ENCODE measurements at places on chromosomes 1 and 21.

DNA sequence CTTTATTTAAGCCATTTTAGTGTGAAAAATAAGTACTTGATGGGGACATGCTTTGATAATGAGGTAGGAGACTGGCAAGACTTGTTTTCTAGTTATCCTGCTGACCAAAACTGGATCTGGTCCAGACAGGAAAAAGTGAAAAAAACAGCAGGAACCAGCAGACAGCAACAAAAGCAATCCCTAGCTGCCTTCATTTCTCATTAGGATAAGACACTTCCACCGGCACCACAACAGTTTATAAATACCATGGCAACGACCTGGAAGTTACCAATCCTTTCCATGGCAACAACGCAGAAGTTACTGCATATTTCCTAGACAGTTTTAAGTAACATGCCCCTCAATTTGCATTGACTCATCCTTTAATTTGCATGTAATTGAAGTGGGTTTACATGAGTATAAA lies 993.8 kb upstream of the NCAM2 start:
- DNase-seq, result no peak

DNA sequence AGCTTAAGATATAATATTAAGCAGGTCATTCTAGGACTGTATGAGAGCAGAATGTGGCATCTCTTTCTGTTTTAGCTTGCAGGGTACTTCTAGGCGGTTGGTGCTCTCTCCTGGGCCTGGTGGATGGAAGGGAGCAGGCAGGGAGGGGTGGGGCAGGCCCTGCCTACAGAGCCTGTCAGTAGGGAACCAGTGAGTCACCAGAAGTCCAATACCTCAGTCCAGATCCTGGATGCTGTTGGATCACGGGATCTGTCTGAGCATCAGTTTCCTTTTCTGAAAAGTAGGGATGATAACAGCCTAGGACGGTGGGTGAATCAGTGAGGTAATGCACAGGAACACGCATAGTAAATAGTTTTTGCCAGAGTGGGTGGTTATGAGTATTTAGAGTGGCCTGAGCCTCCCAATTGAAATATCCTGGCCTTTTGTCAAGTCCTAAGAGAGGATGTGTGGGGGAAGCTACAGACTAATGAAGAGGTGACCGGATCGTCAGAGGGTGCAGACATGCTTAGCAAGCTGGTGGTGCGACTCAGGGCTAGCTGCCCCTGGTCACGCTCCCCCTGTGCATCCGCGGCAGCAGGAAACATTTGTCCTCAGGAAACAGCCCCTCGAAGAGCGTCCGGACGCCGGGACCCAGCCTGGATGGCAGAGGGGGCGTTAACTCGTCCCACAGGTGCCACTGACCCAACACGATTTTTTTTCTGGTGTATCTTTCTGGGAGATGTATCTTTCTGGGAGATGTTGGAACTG lies 23.9 kb downstream of the NAV1 start:
- DNase-seq, result no peak

DNA sequence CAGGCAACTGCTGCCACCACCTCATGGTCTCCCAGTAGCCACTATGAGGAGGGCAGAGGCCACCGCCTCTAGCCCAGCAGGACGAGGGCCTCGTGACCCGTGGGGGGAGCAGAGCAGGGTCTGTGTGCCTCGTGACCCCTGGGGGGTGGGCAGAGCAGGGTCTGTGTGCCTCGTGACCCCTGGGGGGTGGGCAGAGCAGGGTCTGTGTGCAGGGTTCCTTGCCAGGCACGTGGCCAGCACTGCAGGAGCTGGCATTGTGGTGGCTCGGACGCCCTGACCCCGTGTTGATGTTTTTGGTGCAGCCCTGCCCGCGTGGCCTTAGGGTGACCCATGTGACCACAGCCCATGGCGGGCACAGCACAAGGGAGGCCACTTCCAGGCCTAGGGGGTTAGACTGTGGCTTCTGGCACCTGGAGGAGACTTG lies 52.8 kb downstream of the SLX9 start:
- no peak for DNase-seq

DNA sequence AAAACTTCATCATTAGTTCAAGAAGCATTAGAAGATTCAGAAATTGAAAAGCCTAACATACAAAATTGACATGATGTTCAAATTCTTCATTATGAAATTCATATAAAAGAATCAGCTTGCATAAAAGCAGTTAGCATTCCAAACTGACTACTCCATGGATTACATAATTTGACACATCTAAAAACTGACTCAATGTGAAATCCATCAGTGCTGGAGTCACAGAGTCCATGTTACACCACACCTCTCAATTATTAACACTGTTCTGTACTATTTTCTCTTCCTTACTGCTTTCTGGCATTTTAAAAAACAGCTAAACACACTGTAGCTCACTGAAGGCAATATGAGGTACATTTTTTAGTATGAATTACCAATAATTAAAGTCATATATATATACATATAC lies 28.0 kb downstream of the ARHGAP29 start:
- DNase-seq, result no peak

DNA sequence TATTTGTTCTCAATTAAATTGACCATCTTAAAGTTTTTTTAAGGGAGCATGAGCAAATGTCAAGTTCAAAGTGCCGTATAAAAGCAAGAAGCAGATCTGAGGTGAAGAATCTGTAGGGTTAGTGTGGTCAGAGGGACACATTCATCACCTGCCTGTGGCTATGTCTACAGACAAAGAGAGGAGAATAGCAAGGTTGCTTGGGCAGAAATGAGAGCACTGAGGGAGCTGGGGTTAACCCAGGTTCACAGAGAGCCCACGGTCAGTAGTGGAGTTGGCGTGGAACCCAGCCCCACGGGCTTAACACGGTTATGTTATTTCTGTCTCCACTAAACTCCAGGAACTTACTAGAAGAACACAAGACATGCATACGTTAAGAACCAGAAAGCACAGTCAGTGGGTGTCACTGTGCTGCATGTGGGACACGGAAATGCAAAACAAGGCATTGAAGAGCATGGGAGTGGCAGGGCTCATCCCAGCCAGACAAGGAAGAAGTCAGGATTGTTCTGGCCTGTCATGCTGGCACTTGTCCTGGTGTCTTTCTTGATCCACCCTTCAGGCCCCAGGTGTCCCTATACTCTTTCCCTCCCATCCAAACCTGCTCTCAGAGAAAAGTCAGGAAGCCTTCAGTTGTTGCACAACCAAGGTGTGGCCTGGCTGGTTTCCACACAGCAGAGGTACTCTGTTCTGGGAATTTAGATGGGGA lies 95.5 kb upstream of the IVNS1ABP start:
- no peak for DNase-seq

DNA sequence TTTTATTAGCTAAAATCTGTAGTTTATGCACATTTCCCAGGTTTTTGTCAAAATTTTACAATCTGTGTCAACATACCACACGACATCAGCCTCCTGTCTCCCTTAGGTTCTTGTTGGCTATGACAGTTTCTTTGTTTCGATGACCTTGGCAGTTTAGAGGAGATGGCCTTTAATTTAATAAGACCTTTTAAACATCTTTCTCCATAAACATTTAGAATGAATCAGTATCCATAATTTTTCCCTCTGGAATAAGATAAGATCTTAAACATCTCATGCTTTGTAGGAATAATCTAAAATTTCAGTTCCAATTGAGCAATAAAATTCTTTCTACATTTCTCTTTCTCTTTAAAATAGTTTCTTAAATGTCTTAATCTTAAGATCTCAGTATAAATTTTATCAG lies 28.7 kb upstream of the DYRK1A start:
- DNase-seq, result no peak

DNA sequence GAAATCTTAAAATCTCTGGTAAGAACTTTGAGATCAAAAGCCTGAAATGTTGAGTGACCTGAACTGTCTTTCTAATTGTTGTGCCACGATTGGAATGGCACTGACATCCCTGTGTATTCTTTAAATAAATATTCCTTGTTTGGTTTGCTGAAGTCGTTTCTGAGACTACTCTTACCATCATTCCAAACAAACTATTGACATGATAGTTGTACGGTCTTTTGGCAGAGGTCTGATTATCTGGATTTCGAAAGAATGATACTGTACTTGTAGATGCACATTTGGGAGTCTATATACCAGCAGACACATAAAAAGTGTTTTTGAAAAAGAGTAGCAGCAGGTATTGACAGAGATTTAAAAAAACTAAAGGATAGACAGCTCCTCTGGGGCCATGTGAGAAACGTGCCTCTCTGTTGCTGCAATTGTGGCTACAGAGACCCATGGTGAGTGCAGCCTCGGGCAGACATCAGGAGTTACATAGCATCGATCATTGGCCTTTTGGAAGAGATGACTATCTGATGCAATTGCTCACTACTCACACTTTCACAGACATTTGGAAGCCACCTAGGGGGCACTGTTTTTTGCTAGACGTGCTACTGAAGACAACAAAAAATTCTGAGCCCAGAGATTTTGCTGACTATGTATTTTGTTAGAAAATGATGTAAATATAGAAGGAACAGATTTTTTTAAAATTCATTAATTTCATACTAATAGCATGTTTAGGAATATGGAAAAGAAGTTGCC lies 464.5 kb downstream of the KCNT2 start:
- no peak for DNase-seq

- DNase-seq, result no peak
Measured at GRCh38 chr1:42743317-42744147, 3.5 kb upstream of the CLDN19 start.

DNA sequence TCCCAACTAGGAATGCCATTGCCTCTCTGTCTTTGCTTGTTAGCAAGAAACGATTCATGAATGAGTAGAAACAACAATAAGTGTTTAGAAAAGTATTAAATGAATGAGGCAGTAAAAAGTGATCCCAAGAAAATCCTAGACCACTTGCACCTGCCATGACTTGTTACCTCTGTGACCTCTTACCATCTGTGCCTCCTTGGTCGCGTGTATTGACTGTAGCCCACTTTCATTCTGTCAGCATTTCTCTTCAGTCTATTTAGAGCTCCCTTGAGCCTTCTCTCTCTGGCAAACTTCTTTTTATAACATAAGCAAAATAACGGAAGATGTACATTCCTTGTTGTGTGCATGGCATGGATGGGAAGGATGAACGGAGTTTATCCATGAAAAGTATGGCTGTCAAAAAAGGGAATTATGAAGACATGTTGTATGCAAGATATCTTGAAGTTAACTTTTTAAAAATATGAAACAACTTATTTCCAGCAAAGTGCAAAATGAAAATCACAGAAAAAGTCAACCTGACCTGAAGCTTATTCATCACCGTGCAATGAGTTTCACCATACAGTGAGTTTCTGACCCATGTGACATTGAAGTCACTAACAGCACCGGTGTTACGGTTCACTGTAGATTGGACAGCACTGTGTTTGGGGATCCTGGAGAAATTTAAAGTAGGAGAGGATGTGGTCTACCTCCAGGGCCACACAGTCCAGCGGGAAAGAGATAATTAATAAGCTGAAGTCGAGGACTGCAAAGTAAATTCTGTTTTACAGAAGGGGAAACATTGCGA lies 47.7 kb downstream of the KCNK1 start:
- no peak for DNase-seq

- no peak for DNase-seq
Measured at GRCh38 chr21:43959231-43960116, 52.6 kb upstream of the TRAPPC10 start.

DNA sequence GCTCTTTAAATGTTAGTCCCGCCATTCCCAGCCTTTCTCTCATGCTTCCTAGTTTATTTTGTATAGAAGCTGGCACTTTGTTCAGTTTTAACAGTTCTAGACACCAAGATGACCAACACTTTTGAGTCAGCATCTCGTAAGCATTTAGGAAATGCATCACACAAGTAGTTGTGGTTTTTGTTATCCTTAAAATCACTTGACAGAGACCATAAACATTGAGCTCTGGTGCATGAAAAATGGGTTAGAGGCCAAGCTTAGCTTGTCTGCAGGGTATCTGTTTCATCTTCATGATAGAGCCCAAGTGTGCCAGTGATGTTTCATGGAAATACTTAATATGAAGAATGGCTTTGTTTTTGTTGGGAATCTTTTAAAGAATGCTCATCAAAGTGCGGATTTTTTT lies 159.7 kb downstream of the DISP1 start:
- DNase-seq, result no peak

- DNase-seq, result no peak
Measured at GRCh38 chr1:34768856-34769255, 9.3 kb downstream of the GJB4 start.

DNA sequence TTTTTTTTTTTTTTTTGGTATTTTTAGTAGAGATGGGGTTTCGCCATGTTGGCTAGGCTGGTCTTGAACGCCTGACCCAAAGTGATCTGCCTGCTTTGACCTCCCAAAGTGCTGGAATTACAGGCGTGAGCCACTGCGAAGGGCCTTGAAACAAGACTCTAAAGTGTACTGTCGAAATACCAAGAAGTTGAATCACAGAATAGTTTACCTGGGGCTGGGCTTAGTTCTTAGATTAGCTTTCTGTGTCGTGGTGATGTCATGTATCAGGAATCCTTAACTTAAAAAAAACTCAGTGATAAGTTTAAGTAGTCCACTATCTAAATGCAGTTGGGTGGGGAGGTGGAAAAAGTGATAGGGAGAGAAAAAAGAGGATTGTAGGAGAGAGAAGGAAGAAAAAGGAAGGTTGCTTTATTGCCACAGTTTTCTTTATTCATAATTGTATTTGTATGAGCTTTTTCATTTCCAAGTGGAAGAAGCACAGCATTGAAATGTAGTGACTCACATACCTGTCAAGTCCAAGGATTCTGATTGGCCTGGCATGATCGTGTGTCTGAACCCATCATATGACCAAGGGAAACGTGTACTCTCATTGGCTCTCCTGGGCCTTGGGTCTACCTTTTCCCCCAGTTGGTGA lies 13.4 kb downstream of the ITSN1 start:
- no peak for DNase-seq

GRCh38 chr1:180947901-180948640 lies 35.4 kb downstream of the KIAA1614 start:
- no peak for DNase-seq

DNA sequence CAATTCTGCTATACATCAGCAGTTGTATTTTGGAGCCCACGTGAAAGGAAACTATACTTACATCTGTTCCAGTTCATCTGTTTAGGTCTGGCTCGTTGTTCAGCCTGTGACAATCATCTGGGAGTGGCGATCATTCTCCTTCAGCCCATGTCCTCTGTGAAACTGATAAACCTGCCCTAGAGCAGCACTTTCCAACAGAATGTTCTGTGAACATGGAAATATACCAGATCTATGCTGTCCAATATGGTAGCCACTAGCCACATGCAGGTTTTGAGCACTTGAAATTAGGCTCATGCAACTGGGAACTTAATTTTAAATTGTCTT lies 24.5 kb upstream of the COQ8A start:
- no peak for DNase-seq

- DNase-seq, result no peak
Measured at GRCh38 chr1:25161981-25162380, 70.3 kb downstream of the SYF2 start.

All from renal cortex interstitium (tissue), 15 donors.